Right lobe of liver (tissue), 6 donors: ENCODE measurements at places on chromosomes 13 and 19.

- H3K36me3 ChIP-seq: no peaks in the 10 kb centered on the region
- peak overlapping the region; percentile 89 for H3K27ac ChIP-seq
- no peak for DNase-seq
- H3K27me3 ChIP-seq: no peaks in the 10 kb centered on the region
These were observed 1.2 kb upstream of the TRIM13 start for GRCh38 chr13:49995625-49996101.

- no peaks in the 10 kb centered on the region for H3K36me3 ChIP-seq
- DNase-seq: no peak
- H3K27ac ChIP-seq: no peak overlapping the region
- H3K4me3 ChIP-seq: no peak overlapping the region
- no peaks in the 10 kb centered on the region for H3K4me1 ChIP-seq
- no peaks in the 10 kb centered on the region for H3K27me3 ChIP-seq
These were observed 1014.9 kb upstream of the ATXN8OS start for GRCh38 chr13:69092615-69093322.

DNA sequence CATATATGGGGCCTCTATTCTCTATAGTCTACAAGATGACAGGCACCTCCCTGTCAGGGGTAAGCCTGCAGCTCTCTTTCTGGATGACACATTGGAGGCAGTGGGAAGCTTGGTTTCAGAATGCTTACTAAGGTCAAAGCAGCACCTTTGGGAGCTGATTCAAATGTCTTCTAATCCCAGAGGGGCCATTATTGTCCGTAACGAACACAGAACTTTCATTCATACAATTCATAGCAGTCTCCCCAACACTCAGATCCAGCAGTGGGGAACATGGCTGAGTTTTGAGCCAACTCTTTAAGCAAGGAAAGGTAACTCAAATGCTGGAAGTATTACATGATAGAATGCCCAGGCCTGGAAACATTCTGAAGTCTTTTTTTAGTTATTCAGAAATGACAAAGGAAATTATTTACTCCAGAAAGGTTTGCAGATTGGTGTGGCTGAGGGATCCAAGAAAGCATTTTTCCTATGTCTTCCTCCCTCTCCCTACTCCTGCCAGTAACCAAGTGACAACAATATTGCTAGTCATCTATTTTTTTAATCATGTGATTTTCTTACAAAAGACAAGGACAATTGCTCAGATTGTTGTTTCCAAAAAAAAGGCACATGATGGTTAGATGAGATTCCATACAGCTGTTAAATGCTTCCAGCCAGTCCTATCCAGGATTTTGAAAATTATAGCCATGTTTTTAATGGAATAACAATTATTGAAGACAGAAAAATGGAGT lies 118.7 kb downstream of the FOXO1 start:
- no peaks in the 10 kb centered on the region for H3K4me1 ChIP-seq
- H3K36me3 ChIP-seq: no peaks in the 10 kb centered on the region
- H3K27me3 ChIP-seq: no peaks in the 10 kb centered on the region
- no peak overlapping the region for H3K4me3 ChIP-seq

DNA sequence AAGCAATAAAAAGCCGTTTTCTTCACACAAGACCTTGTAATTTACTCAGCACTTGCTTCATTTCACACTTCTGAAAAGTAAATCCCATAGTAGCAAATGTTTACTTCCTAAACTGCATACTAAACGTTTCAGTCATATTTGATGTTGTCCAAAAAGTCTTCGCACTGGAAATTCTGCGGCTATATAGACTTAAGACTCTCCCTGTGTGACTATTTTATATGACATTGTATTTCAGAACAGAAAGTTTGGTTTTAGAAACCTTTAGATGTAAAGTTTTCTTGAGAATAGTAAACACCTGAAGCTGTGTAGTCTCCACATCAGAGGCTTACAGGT lies 29.6 kb downstream of the ZAR1L start:
- H3K4me3 ChIP-seq: no peak overlapping the region
- no peaks in the 10 kb centered on the region for H3K4me1 ChIP-seq

- H3K4me3 ChIP-seq: no peak overlapping the region
- H3K27me3 ChIP-seq: no peaks in the 10 kb centered on the region
- H3K4me1 ChIP-seq: no peaks in the 10 kb centered on the region
These were observed 30.7 kb upstream of the DOCK9 start for GRCh38 chr13:99008577-99008976.

- H3K4me3 ChIP-seq: no peak overlapping the region
- H3K4me1 ChIP-seq: no peaks in the 10 kb centered on the region
- DNase-seq: no peak
These were observed 17.1 kb downstream of the TSHZ3 start for GRCh38 chr19:31332096-31332495.

GRCh38 chr13:66171920-66172319 lies 1058.2 kb downstream of the PCDH9 start:
- H3K27me3 ChIP-seq: no peaks in the 10 kb centered on the region
- no peaks in the 10 kb centered on the region for H3K4me1 ChIP-seq
- H3K36me3 ChIP-seq: no peaks in the 10 kb centered on the region
- DNase-seq: no peak
- no peak overlapping the region for H3K4me3 ChIP-seq

GRCh38 chr13:83666141-83666540 lies 216.1 kb downstream of the SLITRK1 start:
- no peak overlapping the region for H3K27ac ChIP-seq
- H3K4me1 ChIP-seq: no peaks in the 10 kb centered on the region
- H3K27me3 ChIP-seq: no peaks in the 10 kb centered on the region

GRCh38 chr19:39196320-39196719 lies 444 bp upstream of the NCCRP1 start:
- no peak overlapping the region for H3K4me3 ChIP-seq
- H3K27me3 ChIP-seq: peaks cover 9% of the 10 kb centered on the region
- no peaks in the 10 kb centered on the region for H3K4me1 ChIP-seq

DNA sequence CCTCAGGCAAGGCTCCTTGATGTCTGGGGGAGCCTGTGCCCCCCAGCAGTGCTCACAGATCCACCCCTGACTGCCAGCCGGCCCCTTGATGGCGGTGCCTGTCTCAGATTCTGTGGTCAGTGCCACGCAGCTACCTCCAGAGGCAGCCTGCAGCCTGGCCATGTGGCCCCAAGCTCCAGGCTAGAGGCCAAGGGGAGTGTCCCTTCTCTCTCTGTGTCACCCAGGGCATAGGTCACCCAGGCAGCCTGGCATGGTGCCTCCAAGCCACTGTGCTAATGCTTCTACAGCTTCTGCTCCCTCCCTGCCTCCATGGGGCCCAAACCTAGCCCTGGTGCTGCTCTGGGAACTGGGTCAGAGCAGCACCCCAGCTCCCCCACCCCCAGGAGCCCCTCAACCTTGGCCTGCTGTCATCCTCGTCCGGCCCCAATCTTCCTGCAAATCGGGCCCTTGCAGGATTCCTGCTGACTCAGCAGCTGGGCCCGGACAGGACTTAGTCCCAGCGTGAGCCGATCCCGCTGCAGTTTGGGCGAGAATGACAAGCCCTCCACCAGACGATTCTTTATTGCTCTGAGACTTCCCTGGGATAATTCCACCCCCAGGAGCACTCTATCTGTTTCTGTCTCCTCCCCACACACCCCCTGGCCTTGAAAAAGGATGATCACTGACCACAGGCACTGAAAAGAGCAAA lies 2.8 kb upstream of the ARL11 start:
- H3K36me3 ChIP-seq: no peaks in the 10 kb centered on the region
- peak overlapping the region; percentile 75 for H3K27ac ChIP-seq
- no peaks in the 10 kb centered on the region for H3K27me3 ChIP-seq
- H3K4me3 ChIP-seq: no peak overlapping the region
- H3K4me1 ChIP-seq: peaks cover 15% of the 10 kb centered on the region

- no peaks in the 10 kb centered on the region for H3K27me3 ChIP-seq
- H3K27ac ChIP-seq: no peak overlapping the region
- DNase-seq: no peak
These were observed 2.2 kb downstream of the CCDC122 start for GRCh38 chr13:43877326-43877725.

DNA sequence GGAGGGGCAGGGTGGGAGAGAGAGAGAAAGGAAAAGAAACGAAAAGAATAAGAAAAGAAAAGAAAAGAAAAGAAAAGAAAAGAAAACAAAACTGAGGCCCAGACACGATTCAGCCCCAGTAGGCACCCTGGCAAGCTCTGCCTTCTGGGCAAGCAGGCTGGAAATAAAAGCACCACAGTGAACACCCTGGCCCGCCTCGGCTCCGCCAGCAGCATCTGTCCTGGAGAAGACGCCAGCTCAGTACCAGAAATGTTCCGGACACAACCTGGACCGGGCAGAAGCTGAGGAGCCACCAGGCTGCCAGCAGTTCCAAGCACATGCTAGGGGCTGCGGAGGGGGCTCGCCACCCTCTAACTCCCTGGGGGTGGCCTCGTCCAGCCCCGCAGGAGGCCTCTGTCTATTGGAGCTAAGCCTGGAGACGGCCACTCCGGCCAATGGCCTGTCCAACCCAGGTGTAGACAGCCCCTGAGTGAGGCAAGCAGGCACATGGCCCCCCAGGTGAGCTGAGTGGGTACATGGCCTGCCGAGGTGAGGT lies 11.4 kb upstream of the CPAMD8 start:
- no peaks in the 10 kb centered on the region for H3K27me3 ChIP-seq
- no peak overlapping the region for H3K27ac ChIP-seq

DNA sequence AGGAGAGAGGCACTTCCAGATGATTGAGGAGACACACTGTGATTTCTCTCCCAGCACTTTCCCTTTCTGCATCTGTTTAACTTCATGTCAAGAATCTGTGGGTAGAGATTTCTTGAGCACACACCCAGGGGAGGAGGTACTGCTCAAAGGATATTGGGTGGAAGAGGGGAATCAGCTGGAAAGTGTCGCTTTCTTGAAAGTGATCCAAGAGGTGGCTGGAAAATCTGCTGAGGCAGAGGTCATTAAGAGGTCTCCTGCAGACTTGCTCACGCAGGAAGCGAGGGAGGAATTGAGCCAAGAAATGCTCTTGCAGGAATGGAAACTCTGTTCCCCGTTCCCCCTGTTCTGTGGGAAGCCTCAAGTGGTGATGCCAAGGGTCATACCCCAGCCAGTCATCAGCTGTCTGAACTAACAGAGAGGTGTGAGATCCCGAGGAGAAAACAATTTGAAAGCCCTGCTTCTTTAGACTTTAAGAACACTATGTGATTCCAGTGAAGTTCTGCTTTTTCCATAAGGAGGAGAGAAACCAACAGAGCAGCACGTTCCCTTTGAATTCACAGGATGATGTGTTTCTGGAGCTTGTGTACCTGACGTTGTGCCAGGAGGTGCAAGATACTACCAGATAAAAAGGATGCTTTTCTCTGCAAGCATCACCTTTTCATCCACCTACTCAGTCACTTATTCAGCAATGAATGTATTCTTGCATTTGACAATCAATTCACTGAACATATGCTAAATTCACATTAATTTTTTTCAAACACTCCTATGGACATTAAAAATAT lies 163.4 kb upstream of the GPR12 start:
- no peak for DNase-seq
- H3K4me1 ChIP-seq: no peaks in the 10 kb centered on the region
- H3K36me3 ChIP-seq: no peaks in the 10 kb centered on the region
- H3K27me3 ChIP-seq: no peaks in the 10 kb centered on the region

DNA sequence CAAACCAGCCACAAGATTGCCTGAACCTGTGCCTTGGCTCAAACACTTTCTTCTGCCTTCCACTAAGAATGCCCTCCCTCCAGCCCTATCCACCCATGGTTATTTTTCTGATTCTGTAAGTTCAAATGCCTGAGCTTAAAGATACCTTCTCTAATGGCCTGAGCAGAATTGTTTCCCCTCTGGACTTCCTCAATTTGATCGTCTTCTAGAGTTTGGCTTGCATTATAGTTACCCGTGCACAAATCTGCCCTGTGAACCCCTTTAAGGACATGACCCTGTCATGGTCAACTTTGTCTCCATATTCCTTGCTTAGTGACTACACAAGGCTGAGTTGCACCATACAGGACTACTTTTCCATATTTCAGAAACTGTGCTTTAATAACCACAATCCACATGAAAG lies 481.0 kb downstream of the FOXO1 start:
- H3K27ac ChIP-seq: no peak overlapping the region
- H3K4me3 ChIP-seq: no peak overlapping the region

GRCh38 chr13:40087091-40088002 lies 431.9 kb downstream of the COG6 start:
- H3K27me3 ChIP-seq: no peaks in the 10 kb centered on the region
- no peaks in the 10 kb centered on the region for H3K4me1 ChIP-seq
- H3K27ac ChIP-seq: no peak overlapping the region
- DNase-seq: no peak

- no peak overlapping the region for H3K27ac ChIP-seq
- H3K27me3 ChIP-seq: no peaks in the 10 kb centered on the region
- no peaks in the 10 kb centered on the region for H3K4me1 ChIP-seq
- DNase-seq: no peak
These were observed 1.6 kb downstream of the TNFSF9 start for GRCh38 chr19:6532244-6532999.

DNA sequence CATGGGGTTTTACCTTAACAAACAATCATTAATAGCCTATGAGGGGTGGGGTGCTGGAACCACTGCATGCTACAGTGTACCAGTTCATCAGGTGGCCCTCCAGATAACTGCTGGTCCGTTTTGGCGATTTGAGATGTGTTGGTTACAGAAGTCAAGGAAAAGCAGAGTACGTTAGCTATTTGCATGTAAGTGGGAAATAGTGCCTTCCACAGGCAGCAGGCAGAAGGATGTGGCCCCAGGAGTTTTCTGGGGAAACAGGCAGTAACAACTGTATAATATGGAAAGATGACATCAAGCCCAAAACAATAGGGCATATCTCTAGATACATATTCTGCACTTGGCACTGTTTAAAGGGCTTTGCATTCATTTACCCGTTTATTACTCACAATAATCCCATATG lies 245.7 kb downstream of the COL4A1 start:
- no peak overlapping the region for H3K4me3 ChIP-seq
- DNase-seq: no peak
- H3K27me3 ChIP-seq: no peaks in the 10 kb centered on the region
- no peaks in the 10 kb centered on the region for H3K36me3 ChIP-seq

DNA sequence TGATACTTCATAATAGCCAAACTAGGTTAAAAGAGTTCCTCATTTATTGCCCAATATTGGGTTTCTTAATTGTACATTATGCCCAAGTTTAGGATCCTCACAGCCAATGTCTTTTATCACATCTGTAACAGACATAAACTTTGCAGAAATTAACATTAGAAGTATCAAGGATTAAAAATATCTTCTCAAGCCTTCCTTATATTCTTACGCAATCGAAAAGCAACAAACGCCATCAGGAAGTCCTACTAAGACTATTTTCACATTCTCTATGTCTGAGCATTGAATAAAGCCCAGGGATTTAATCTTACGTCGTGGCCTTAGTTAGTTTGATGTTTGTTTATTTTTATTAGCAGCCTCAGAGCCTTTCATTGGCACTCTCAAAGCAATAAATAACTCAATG lies 1660.4 kb upstream of the MIR17HG start:
- no peaks in the 10 kb centered on the region for H3K4me1 ChIP-seq
- no peak overlapping the region for H3K27ac ChIP-seq
- no peaks in the 10 kb centered on the region for H3K36me3 ChIP-seq

GRCh38 chr13:99067159-99067985 lies 89.5 kb upstream of the DOCK9 start:
- no peak for DNase-seq
- no peak overlapping the region for H3K4me3 ChIP-seq
- no peak overlapping the region for H3K27ac ChIP-seq
- no peaks in the 10 kb centered on the region for H3K27me3 ChIP-seq

GRCh38 chr13:34816245-34816884 lies 125.7 kb upstream of the NBEA start:
- no peaks in the 10 kb centered on the region for H3K36me3 ChIP-seq
- H3K27ac ChIP-seq: no peak overlapping the region
- DNase-seq: no peak

- no peak overlapping the region for H3K4me3 ChIP-seq
- H3K27ac ChIP-seq: no peak overlapping the region
- no peaks in the 10 kb centered on the region for H3K36me3 ChIP-seq
- H3K27me3 ChIP-seq: no peaks in the 10 kb centered on the region
- no peak for DNase-seq
These were observed 250.6 kb downstream of the GPC6 start for GRCh38 chr13:93477238-93477637.
